ENCODE measurements at places on chromosomes 7 and 10.

GRCh38 chr7:149010451-149010850 lies 17.9 kb downstream of the PDIA4 start:
- H3K27me3 ChIP-seq, result no peaks in the 10 kb centered on the region
- no peaks in the 10 kb centered on the region for H3K4me1 ChIP-seq
- H3K36me3 ChIP-seq, result peaks cover 26% of the 10 kb centered on the region
- no peak overlapping the region for H3K27ac ChIP-seq

GRCh38 chr7:156113731-156114130 lies 301.5 kb upstream of the SHH start:
- H3K4me3 ChIP-seq, result no peak overlapping the region
- DNase-seq, result no peak
- no peak overlapping the region for H3K27ac ChIP-seq
- no peaks in the 10 kb centered on the region for H3K36me3 ChIP-seq
- no peaks in the 10 kb centered on the region for H3K4me1 ChIP-seq
- no peaks in the 10 kb centered on the region for H3K27me3 ChIP-seq

DNA sequence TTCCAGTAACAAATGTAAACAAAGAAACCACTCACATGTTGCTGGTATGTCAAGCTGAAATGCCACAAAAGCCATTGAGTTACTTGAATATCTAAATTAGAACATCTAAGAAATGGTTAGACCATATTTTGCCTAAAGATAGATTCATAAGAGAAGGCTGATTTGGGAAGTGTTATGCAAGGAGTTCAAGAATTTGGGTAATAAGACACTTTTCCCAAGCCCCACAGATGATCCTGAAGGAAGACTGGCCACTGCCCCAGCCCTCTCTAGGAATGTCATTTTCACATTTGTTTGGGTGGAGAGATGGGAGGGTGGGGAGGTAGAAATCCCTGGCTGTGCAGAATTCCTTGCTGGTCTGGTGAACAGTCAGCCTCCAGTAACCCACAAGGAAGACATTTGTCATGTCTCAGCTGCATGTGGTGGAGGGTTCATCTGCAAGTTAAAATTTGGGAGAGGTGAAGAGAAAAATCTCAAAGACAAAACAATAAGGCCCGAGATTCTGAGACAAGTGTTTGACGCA lies 427.2 kb upstream of the KLF6 start:
- H3K4me3 ChIP-seq, result no peak overlapping the region
- no peak for DNase-seq
- no peaks in the 10 kb centered on the region for H3K4me1 ChIP-seq
- H3K27me3 ChIP-seq, result no peaks in the 10 kb centered on the region

- no peaks in the 10 kb centered on the region for H3K4me1 ChIP-seq
- no peak overlapping the region for H3K4me3 ChIP-seq
- no peaks in the 10 kb centered on the region for H3K36me3 ChIP-seq
- no peak overlapping the region for H3K27ac ChIP-seq
- no peaks in the 10 kb centered on the region for H3K27me3 ChIP-seq
- DNase-seq, result no peak
Observed at GRCh38 chr10:56383806-56384205, 22.7 kb upstream of the ZWINT start.

- no peaks in the 10 kb centered on the region for H3K27me3 ChIP-seq
- H3K27ac ChIP-seq, result no peak overlapping the region
- DNase-seq, result peak; percentile 6
- no peaks in the 10 kb centered on the region for H3K36me3 ChIP-seq
- H3K4me1 ChIP-seq, result no peaks in the 10 kb centered on the region
Observed at GRCh38 chr7:118918556-118918955, 694.1 kb downstream of the ANKRD7 start.

DNA sequence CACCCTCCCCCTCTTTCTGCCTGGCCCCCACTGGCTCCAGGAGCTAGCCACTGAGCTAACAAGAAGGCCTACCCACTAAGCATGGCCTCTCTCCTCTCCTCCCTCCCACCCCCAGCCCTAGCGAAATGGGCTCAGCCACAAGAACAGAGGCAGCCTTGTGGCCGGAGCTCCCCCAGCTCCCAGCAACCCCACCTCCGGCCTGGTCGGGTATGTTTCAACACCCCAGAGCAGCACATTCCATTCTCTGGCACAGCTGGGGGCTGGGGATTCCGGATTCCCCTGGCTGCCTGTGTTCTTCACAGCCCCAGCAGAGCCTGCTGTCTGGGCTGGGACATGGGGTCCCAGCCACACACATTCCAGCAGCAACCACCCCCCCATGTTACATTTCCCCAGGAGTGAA lies 9.0 kb downstream of the SFRP5 start:
- no peaks in the 10 kb centered on the region for H3K4me1 ChIP-seq
- no peaks in the 10 kb centered on the region for H3K27me3 ChIP-seq
- H3K36me3 ChIP-seq, result peaks cover 8% of the 10 kb centered on the region
- no peak overlapping the region for H3K4me3 ChIP-seq
- H3K27ac ChIP-seq, result no peak overlapping the region

- no peaks in the 10 kb centered on the region for H3K36me3 ChIP-seq
- H3K27me3 ChIP-seq, result no peaks in the 10 kb centered on the region
- no peak for DNase-seq
- no peaks in the 10 kb centered on the region for H3K4me1 ChIP-seq
- no peak overlapping the region for H3K4me3 ChIP-seq
Observed at GRCh38 chr7:37104822-37105518, 343.7 kb downstream of the ELMO1 start.

GRCh38 chr10:64486149-64486548 lies 964.9 kb downstream of the REEP3 start:
- no peaks in the 10 kb centered on the region for H3K36me3 ChIP-seq
- H3K27me3 ChIP-seq, result no peaks in the 10 kb centered on the region
- DNase-seq, result peak; percentile 81
- H3K4me3 ChIP-seq, result no peak overlapping the region
- H3K4me1 ChIP-seq, result peaks cover 6% of the 10 kb centered on the region

DNA sequence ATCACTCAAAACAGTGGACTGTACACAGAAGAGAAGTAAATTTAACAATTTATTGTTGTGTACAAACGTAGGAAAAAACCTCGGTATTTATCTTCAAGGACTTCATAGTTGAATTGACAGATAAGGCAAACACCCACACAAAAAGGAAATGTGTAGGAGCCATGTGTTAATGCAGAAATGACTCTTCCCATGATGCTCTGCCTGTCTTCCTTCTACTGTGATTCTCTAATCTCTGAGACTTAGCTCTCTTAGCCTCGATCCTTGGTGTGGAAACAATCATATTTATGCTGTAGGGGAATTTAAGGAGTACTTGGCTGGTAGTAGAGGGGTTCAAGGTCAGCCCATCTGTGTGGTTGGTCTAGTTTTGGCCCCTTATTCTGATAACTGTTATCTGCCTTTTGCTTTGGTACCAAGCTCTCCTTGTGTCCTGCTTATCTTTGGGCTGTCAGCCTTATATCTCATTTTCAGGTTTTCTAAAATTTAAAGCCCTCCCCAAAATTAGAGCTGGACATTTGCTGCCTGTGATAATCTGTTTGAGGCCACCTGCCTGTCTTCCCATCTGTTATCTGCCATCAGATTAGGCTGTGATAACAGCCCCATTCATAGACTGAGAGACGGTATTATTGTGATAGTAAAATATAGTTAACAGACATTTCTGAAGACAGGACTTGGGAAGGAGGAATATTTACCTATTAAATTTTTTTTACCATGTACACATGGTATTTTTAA lies 81.7 kb downstream of the GPR85 start:
- H3K36me3 ChIP-seq, result no peaks in the 10 kb centered on the region
- DNase-seq, result no peak
- no peaks in the 10 kb centered on the region for H3K4me1 ChIP-seq
- H3K27me3 ChIP-seq, result no peaks in the 10 kb centered on the region

DNA sequence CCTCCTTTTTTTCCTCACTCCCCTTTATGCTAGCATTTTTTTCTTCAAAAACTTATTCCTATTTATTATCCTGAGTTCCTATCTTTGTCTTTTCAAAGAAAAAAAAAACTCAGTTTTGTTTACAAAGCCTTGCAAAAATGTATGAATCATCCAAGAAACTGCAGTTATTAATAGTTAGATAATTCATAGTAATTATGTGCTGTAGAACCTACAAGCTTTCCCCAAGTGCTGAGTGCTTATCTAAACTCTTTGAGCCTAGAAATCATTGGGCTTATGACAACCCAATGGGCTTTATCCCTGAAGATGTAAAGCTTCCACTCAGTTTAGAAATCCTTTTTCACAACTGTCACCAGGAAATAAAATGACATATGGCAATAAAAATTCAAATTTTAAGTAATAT lies 145.9 kb upstream of the WNT16 start:
- no peak overlapping the region for H3K27ac ChIP-seq
- H3K36me3 ChIP-seq, result no peaks in the 10 kb centered on the region
- peaks cover 4% of the 10 kb centered on the region for H3K4me1 ChIP-seq
- H3K4me3 ChIP-seq, result no peak overlapping the region
- no peaks in the 10 kb centered on the region for H3K27me3 ChIP-seq
- no peak for DNase-seq

GRCh38 chr7:112630565-112630964 lies 149.8 kb downstream of the LSMEM1 start:
- no peaks in the 10 kb centered on the region for H3K27me3 ChIP-seq
- no peaks in the 10 kb centered on the region for H3K36me3 ChIP-seq
- H3K4me3 ChIP-seq, result no peak overlapping the region
- peak; percentile 89 for DNase-seq
- H3K27ac ChIP-seq, result peak overlapping the region; percentile 16

- no peak overlapping the region for H3K4me3 ChIP-seq
- H3K36me3 ChIP-seq, result no peaks in the 10 kb centered on the region
- H3K27me3 ChIP-seq, result no peaks in the 10 kb centered on the region
- H3K27ac ChIP-seq, result no peak overlapping the region
- H3K4me1 ChIP-seq, result no peaks in the 10 kb centered on the region
Observed at GRCh38 chr10:1255600-1256431, 199.6 kb downstream of the WDR37 start.

DNA sequence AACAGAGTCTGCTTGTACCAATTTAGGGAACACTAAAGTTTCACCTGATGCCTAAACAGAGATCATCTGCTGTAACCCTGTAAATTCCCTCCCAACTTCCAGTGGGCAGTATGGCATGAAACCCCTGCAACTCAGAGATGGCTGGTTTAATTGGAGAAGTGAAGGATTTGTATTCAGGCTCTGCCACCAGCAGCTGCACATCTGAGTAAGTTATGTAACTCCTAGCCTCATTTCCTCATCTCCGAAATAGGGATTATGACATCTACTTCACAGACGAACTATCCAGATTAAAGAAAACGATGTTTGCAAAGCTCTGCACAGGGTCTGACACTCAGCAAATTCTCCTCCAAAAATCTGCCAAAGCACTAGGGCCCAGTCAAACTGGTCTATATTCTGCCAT lies 493.0 kb downstream of the KCNMA1 start:
- H3K36me3 ChIP-seq, result no peaks in the 10 kb centered on the region
- H3K27ac ChIP-seq, result no peak overlapping the region
- no peak for DNase-seq
- H3K27me3 ChIP-seq, result no peaks in the 10 kb centered on the region
- no peak overlapping the region for H3K4me3 ChIP-seq

- DNase-seq, result peak; percentile 8
- H3K4me3 ChIP-seq, result no peak overlapping the region
- H3K27me3 ChIP-seq, result no peaks in the 10 kb centered on the region
- H3K27ac ChIP-seq, result no peak overlapping the region
Observed at GRCh38 chr10:48627984-48628609, 23.2 kb upstream of the ARHGAP22 start.

DNA sequence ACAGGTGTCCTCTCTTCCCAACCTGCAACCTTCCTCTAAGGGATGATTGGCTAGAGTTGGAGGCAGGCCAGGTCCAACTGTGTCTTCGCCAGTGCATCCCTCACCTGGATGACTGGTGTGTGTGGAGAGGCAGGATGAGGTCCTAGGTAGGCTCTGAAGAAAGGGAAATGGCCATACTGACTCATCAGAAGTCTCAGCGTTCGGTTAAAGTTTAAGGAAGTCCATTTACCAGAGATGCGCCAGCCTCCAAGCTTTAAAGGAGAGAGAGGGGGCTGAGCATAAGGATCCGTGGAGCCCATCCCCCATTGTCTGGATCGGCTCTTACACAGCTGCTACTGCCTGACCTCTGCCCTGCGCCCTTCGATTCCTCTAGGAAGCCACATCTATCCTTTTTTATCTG lies 4.4 kb downstream of the KEL start:
- no peaks in the 10 kb centered on the region for H3K27me3 ChIP-seq
- DNase-seq, result no peak
- no peaks in the 10 kb centered on the region for H3K36me3 ChIP-seq
- no peak overlapping the region for H3K4me3 ChIP-seq

- DNase-seq, result no peak
- no peaks in the 10 kb centered on the region for H3K4me1 ChIP-seq
- H3K27ac ChIP-seq, result no peak overlapping the region
Observed at GRCh38 chr7:3844540-3845151, 543.6 kb downstream of the SDK1 start.

DNA sequence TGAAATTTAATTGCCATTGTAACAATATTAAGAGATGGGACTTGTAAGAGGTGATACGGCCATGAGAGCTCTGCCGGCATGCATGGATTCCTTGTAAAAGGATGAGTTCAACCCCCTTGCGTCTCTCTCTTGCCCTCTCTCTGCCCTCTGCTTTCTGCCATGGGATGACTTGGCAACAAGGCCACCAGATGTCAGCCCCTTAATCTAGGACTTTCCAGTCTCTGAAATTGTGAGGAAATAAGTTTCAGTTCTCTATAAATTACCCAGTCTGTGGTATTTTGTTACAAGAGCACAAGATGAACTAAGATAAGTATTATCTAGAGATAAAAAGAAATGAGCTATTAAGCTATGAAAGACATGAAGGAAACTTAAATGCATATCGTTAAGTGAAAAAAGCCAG lies 145.7 kb upstream of the AHR start:
- no peaks in the 10 kb centered on the region for H3K4me1 ChIP-seq
- H3K36me3 ChIP-seq, result no peaks in the 10 kb centered on the region
- no peak for DNase-seq
- H3K4me3 ChIP-seq, result no peak overlapping the region
- no peaks in the 10 kb centered on the region for H3K27me3 ChIP-seq

DNA sequence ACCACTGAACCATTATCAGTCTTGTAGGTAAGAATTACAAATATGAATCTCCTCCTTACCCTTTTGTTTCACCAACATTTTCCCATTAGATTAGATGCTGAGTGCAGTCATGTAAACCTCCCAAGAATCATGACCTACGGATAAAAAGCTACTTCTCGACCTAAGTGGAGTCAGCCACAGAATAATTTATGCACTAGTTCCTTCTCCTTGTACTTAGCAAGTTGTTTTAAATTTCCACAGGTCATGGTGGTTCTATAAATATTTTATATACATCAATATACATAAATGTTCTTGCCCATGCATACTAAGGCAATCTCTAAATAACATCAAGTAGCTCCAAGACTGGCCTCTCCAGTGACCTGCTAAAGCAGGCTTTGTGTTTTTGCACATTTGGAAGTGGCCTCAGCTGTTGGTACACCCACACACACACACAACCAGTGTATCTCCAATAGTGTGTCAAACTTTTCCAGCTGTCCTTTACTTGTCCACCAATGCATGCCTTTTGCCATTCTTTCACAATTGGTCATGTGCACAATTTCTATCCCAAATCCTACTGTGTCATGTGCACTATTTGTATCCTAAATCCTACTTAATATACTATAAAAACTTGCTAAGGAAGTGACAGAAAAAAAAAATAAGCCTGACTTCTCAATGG lies 21.5 kb downstream of the LMOD2 start:
- peaks cover 2% of the 10 kb centered on the region for H3K4me1 ChIP-seq
- no peak overlapping the region for H3K4me3 ChIP-seq
- H3K36me3 ChIP-seq, result no peaks in the 10 kb centered on the region
